ENCODE measurements at places on chromosomes 12 and 14.

GRCh38 chr14:26528415-26529182, 69.2 kb downstream of the NOVA1 start:
- DNase-seq = no peak

GRCh38 chr12:11500188-11500860, 105.0 kb upstream of the PRB2 start:
- DNase-seq = peak; percentile 37

GRCh38 chr14:69013943-69014782, 35.1 kb upstream of the ACTN1 start:
- DNase-seq = no peak

- no peak for DNase-seq
Measured at GRCh38 chr12:44550377-44550776, 325.7 kb downstream of the NELL2 start.

DNA sequence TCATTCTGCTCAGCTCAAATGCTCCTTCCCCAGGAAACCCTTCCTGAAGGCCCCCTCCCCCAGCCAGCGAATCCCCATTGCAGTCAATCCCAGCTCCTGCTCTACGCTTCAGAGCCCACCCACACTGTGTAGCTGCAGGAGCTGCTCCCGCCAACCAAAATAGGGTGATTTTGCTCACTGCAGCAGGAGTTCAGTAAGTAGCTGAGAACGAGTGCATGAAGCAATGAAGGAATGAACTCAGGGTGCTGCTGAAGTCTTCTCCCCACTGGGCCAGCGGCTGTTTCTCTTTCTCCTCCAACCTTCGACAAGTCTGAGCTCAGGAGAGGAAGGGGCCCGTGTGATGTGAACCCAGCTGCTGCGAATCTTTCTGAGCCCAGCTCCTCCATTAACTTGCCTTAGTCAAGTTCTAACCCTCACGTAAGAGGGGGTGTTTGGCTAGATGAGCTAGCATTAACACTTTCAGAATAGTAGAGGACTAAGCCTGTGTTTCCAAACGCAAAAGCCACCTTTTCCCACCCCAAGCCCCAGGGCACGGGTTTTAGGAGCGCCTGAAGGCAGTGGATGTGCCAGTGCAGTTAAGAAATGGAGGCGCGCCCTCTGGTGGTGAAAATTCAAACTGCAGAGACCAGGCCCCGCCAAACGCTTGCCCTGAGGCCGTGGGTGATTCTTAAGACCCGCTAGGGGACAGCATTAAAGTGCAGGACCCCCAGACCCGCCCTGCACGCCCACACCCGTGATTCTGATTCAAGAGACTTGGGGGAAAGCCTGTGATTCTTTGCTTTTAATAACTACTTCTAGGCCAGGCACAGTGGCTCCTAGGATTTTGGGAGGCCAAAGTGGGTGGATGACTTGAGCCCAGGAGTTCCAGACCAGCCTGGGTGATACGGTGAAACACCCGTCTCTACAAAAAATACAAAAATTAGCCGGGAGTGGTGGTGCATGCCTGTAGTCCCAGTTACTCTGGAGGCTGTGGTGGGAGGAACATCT, 11.9 kb upstream of the SERPINA4 start:
- DNase-seq = no peak

- no peak for DNase-seq
Measured at GRCh38 chr14:57725399-57726077, 140.4 kb downstream of the SLC35F4 start.

GRCh38 chr12:51330186-51330585, 6.2 kb upstream of the BIN2 start:
- DNase-seq = no peak

DNA sequence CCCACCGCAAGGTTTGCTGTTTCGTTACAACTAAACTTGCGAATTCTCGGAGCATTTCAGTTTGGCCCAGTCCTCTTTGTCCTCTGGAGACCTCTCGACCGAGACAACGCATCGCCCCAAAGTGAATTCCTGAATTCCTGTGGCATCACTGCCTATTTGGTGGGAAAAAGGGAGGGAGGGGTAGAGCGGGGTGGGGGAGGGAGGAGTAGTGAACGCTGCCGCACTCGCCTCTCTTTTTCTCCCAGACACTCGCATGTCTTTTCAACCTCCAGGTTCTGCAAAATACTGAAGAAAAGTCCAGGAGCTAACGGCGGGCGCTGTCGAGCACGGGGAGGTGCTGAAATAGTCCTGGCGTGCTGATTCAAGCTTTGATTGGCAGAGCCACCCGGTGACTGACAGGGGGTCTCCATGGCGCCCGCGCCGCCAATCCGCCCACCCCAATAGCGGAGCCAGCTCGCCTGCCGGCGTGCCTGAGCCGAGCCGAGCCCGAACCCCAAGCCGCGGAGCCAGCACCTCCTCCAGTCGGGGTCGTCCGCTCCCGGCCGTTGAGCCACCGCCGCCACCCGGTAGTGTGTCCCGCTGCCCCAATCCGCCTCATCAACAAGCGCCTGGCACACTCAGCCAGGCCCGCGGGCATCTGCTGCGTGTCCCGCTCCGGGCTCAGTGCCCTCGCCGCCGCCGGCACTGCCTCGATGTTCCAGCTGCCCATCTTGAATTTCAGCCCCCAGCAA, at the start of gene SIX6:
SIX6 (plus strand) TSS at position 440 of the 731 bp plus-strand sequence; CDS start at position 693, 253 bp downstream.
- no peak for DNase-seq

- no peak for DNase-seq
Measured at GRCh38 chr12:75997658-75998057, 33.9 kb downstream of the PHLDA1 start.

- DNase-seq = no peak
Measured at GRCh38 chr14:104135904-104136471, 2.4 kb upstream of the KIF26A start.

- DNase-seq = no peak
Measured at GRCh38 chr12:120759591-120760348, 34.1 kb downstream of the ACADS start.

- no peak for DNase-seq
Measured at GRCh38 chr14:51294951-51295525, 55.0 kb downstream of the TMX1 start.

DNA sequence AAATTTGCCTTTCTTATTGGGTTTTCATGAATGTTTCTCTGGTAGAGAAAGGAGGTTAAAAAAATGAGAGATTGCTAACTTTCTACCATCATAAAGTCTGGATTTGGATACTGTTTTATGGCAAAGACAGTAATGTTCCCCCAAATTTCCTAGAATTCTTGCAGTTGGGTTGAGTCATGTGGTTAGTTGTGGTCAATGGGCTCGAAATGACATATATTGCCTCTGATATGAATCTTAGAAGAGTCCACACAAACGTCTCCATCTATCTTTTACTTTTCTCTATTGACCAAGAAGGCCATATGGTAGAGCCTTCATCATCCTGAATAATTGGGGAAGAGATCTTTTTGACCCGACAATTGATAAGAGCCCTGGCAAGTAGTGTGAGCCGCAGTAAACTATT, 119.5 kb upstream of the PMCH start:
- DNase-seq = no peak
